ENCODE measurements at places on chromosomes 3 and 15. TPM values are rescaled to one million over a fixed set of nuclear protein-coding genes. Genes with fewer than 3 reads are reported as not detected.

GAP43 gene
- polyA plus RNA-seq: not detected

PLA2G4B gene
- 0.42 TPM for polyA plus RNA-seq

TRIM71 gene
- 0.14 TPM for polyA plus RNA-seq

AADACL2 gene
- not detected for polyA plus RNA-seq

SSUH2 gene
- not detected for polyA plus RNA-seq

NEK11 gene
- 2.8 TPM for polyA plus RNA-seq

NKIRAS1 gene
- 4.0 TPM for polyA plus RNA-seq

CELSR3 gene
- polyA plus RNA-seq: 0.53 TPM

Measured in CD4-positive, CD25-positive, alpha-beta regulatory T cell (primary cell).